ENCODE measurements at places on chromosomes 2 and 18.

DNA sequence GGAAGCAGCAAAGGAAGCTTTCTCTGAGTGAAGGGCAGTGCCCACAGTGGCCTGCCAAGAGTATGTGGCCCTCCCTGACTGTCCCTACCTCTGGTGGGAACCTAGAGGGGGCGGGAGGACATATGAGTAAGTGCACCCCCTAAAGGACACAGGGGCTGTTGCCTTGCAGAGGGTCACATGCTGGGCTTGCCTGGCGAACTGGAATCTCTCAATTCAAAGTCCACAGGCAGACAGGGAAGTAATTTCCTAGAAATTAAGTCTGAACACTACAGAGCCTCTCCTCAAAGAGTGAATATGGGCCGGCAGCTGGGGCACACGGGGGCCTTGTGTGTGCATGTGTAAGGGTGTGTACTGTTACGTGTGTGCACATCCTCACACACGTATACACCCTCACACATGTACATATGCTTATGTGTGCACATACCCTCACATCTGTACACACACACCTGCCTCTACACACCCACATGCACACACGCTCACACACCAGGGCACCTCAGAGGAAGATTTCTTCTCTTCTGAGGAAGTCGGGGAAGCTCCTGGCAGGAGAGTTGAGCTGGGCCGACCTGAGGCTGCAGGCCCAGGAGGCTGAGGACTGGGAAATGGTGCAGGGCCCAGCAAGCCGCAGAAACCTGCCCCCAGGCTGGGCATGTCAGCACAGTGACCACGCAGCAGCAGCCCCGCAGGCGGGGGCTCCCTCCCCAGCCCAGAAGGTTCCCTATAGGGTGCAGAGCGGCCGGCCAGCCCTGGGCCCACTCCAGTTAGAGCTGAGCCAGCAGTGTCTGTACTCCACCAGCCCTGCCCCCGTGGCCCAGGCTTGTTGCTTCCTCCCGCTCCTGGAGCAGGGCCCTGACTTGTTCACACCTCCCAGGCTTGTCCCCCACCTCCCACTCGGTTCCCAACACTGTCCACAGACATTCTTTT lies 77.4 kb upstream of the TAF1B start:
- H3K27me3 ChIP-seq: peaks cover 6% of the 10 kb centered on the region
- peaks cover 3% of the 10 kb centered on the region for H3K4me1 ChIP-seq
- DNase-seq: no peak
- H3K4me3 ChIP-seq: no peak overlapping the region

- peak; percentile 16 for DNase-seq
- no peak overlapping the region for H3K27ac ChIP-seq
- H3K36me3 ChIP-seq: no peaks in the 10 kb centered on the region
- no peaks in the 10 kb centered on the region for H3K27me3 ChIP-seq
- H3K4me1 ChIP-seq: no peaks in the 10 kb centered on the region
- H3K4me3 ChIP-seq: no peak overlapping the region
These were observed 42.6 kb downstream of the ARHGAP15 start for GRCh38 chr2:143171817-143172216.

DNA sequence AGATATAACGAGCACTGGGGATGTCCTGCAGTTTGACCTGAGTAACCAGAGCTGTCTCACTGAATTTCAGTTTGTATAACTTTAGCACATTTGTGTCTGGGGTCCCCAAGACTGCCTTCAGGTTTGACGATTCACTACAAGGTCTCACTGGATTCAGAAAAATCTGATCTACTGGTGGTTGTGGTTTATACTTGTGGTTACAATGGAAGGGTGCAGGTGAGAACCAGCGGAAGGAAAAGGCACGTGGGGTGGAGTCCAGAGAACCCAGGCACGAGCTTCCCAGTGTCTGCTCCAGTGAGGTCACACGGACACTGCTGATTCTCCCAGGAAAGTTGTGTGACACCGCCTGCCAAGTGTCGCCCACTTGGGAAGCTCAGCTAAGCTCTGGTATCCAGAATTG lies 126.0 kb downstream of the ZNF236 start:
- no peaks in the 10 kb centered on the region for H3K4me1 ChIP-seq
- peaks cover 19% of the 10 kb centered on the region for H3K36me3 ChIP-seq
- DNase-seq: no peak
- H3K4me3 ChIP-seq: no peak overlapping the region

GRCh38 chr2:231666171-231667095 lies 41.9 kb upstream of the PTMA start:
- no peaks in the 10 kb centered on the region for H3K36me3 ChIP-seq
- peaks cover 16% of the 10 kb centered on the region for H3K4me1 ChIP-seq
- peak overlapping the region; percentile 51 for H3K4me3 ChIP-seq
- peak; percentile 91 for DNase-seq

GRCh38 chr2:84276590-84277255 lies 182.4 kb downstream of the SUCLG1 start:
- H3K27me3 ChIP-seq: no peaks in the 10 kb centered on the region
- no peak for DNase-seq
- no peaks in the 10 kb centered on the region for H3K36me3 ChIP-seq
- no peak overlapping the region for H3K4me3 ChIP-seq

- H3K4me3 ChIP-seq: no peak overlapping the region
- no peak overlapping the region for H3K27ac ChIP-seq
- no peak for DNase-seq
- H3K36me3 ChIP-seq: no peaks in the 10 kb centered on the region
These were observed 18.2 kb upstream of the SP5 start for GRCh38 chr2:170696948-170697347.

DNA sequence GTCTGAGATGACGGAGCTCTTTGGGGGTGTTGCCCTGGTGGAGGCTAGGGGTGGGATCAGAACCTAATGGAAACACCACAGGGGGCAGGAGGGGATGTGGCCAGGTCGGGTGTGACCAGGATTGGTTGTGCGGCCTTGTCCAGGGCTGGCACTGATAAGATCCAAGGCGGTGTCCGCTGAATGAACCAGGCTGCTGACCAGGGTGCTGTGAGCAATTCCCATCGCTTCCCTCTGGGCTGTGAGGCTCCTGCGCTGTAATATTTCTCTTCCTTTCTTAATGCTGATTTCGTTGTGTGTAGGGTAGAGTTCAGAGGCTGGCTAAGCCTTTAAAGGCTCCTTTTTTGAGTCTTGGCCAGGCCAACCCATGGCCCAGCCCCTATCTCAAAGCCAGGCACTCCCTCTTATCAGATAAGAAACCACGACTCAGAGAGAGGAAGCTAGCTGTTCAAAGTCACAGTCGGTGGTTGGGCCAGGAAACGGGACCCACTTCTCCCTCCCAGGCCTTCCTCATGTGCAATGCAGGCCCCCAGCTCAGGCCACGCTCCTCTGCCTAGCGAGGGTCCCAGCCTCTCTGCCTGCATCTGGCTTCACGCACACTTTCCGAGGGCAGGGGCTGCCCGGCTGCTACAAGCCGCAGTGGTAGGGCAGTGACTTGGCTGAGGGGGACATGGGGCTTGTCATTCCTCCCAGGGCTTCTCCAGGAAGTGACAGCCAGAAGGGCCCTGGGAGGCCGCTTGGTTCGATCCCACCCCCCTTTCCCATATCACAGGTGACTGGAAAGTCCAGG lies 26.0 kb upstream of the FOSL2 start:
- no peaks in the 10 kb centered on the region for H3K36me3 ChIP-seq
- DNase-seq: no peak
- H3K27me3 ChIP-seq: no peaks in the 10 kb centered on the region
- H3K27ac ChIP-seq: no peak overlapping the region
- peaks cover 2% of the 10 kb centered on the region for H3K4me1 ChIP-seq
- H3K4me3 ChIP-seq: no peak overlapping the region

GRCh38 chr2:180892091-180892490 lies 88.3 kb upstream of the UBE2E3 start:
- H3K4me3 ChIP-seq: no peak overlapping the region
- no peak for DNase-seq
- no peaks in the 10 kb centered on the region for H3K27me3 ChIP-seq
- no peaks in the 10 kb centered on the region for H3K36me3 ChIP-seq

GRCh38 chr2:54209379-54209778 lies 46.6 kb downstream of the TSPYL6 start:
- H3K4me3 ChIP-seq: no peak overlapping the region
- no peaks in the 10 kb centered on the region for H3K27me3 ChIP-seq
- no peak overlapping the region for H3K27ac ChIP-seq
- peaks cover 6% of the 10 kb centered on the region for H3K4me1 ChIP-seq

DNA sequence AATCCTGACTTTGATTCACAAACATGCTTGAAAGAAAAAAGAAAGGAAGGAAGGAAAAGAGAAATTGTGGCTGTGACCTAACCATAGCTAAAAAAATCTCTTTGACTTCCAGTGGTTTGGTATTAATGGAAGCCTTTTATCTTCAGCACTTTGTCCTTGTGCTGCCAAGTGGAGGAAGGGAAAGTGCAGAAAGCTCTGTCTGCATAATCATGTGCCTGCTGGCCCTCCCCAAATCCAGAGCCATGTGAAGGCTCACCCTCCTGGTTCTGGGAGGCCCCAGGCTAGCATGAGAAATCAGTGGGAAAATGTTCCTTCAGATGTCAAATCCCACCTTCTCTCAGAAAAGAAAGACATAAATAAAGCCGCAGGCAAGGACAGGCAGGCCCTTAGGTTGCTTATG lies 48.3 kb upstream of the BMPR2 start:
- DNase-seq: no peak
- peaks cover 1% of the 10 kb centered on the region for H3K36me3 ChIP-seq
- no peaks in the 10 kb centered on the region for H3K27me3 ChIP-seq
- H3K4me3 ChIP-seq: no peak overlapping the region

DNA sequence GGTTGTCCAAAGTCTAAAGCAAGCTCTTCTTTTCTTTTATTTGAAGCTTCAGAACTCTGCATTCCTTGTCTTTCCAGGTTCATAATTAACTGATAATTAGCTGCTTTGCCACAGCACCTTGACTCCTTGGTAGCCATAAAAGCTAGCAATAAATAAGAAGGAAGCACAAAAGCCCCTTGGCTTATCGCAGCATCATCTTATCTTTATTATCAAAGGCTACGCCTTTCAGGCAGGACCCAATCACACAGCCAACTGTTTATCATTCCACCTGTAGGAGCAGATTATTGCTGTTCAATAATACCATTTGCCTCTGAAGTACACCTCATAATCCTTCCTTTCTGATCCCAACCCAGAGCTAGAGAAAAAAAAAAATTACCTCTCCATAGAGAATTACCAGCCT lies 489.2 kb downstream of the SATB2 start:
- no peaks in the 10 kb centered on the region for H3K36me3 ChIP-seq
- H3K4me1 ChIP-seq: no peaks in the 10 kb centered on the region
- no peak overlapping the region for H3K27ac ChIP-seq
- no peaks in the 10 kb centered on the region for H3K27me3 ChIP-seq
- no peak for DNase-seq

All from IMR-90 (cell line).